ENCODE measurements at places on chromosomes 5 and 9. TPM values are rescaled to one million over a fixed set of nuclear protein-coding genes. Genes with fewer than 3 reads are reported as not detected.

Gene AMBP
- 3.1 TPM for total RNA-seq

Gene CDC20B
- not detected for total RNA-seq

Gene LURAP1L
- 7.3 TPM for total RNA-seq

Gene HSPA4
- total RNA-seq = 213 TPM

Gene FOXD4L4
- total RNA-seq = 0.20 TPM

Gene CFAP77
- total RNA-seq = not detected

Gene ADAMTS12
- 6.3 TPM for total RNA-seq

Gene FOXD4L6
- total RNA-seq = 0.10 TPM

Gene GABRA6
- not detected for total RNA-seq

Gene FGF1
- 0.15 TPM for total RNA-seq

Gene TMEM161B
- 19.4 TPM for total RNA-seq

Gene PRR16
- 0.35 TPM for total RNA-seq

Gene TPD52L3
- not detected for total RNA-seq

Gene TRPM3
- total RNA-seq = 0.35 TPM

Gene ZNF483
- total RNA-seq = 5.7 TPM

Gene JAK2
- 12.0 TPM for total RNA-seq

Gene PTPN3
- total RNA-seq = 18.8 TPM

Gene NR5A1
- total RNA-seq = not detected

Gene DPP7
- total RNA-seq = 70.2 TPM

Gene NOXA1
- total RNA-seq = 2.1 TPM

Gene POU5F2
- 0.17 TPM for total RNA-seq

All from renal cortical epithelial cell (primary cell).